Stimulated activated CD8-positive, alpha-beta memory T cell treated with anti-CD3 and anti-CD28 coated beads, Interleukin-12 subunit alpha, Interleukin-12 subunit beta, amount 100 ng/mL, for 4 hours (primary cell): ENCODE measurements at places on chromosomes 5 and 9.

- DNase-seq: peak; percentile 56
Measured at GRCh38 chr9:89418882-89419640, 78.9 kb downstream of the SEMA4D start.

DNA sequence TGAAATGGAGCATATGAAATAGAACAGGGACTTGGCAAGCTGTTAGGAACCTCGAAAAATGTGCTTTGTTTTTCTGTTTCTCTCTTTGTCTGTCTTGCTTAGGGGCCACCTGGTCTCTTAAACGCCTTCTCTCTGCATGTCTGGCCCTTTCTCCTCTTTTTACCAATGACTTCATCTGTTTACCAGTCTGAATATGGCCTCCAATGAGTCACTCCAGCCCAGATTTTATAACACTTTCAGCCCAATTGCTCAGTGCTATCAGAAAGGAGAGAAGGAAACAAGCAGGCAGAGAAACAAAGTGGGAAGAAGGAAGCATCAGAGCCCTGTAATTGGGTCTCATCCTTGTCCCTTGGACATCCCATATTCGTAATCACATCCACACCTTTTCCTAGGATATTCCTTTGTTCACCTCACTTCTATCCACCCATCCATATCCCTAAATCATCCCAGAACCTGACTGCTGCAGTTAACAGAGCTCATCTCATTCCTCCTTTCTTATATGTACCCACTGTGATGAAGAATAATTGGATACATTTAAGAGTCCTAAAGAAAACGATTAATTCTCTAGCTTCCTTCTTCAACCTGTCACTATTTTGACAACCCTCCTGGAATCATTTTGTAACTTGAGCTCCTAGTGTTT is 151.8 kb upstream of the GPR151 start:
- DNase-seq: no peak

- no peak for DNase-seq
Measured at GRCh38 chr9:123614306-123615263, 258.6 kb downstream of the CRB2 start.

DNA sequence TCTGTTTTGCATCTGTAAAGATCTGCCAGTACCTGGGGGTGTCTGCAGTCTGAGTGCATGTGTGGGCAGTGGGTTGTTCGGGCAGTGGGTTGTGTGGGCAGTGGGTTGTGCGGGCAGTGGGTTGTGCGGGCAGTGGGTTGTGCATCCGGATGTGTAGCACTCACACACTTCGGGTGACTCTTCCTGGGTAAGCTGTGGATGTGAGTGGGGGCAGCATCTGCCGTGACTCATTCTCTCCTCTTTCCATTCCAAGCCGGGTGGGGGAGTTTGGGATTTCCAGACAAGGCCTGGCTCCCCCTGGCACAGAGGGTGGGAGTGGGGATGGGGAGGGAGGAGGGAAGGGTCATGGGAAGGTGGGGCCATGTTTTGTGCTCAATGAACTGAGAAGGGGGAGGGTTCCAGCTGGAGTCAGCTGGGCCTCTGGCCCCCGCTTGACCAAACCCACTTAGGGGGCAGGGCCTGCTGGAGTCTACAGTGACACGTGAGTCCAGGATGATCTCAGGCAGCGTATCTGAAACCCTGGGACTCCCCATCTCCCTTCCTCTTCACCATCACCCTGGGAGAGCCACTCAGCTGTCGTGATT is 8.3 kb downstream of the CRB2 start:
- no peak for DNase-seq

GRCh38 chr9:98222885-98223691 is 30.7 kb upstream of the CORO2A start:
- DNase-seq: no peak

GRCh38 chr9:129809346-129809745 is 6.4 kb downstream of the TOR1B start:
- no peak for DNase-seq
